ENCODE measurements at places on chromosomes 13 and 19.

- no peak for DNase-seq
These were observed 80.5 kb downstream of the MBNL2 start for GRCh38 chr13:97302611-97303010.

GRCh38 chr13:83773961-83774360 lies 108.3 kb downstream of the SLITRK1 start:
- DNase-seq: no peak

- no peak for DNase-seq
These were observed 74.3 kb upstream of the SERP2 start for GRCh38 chr13:44299152-44299943.

DNA sequence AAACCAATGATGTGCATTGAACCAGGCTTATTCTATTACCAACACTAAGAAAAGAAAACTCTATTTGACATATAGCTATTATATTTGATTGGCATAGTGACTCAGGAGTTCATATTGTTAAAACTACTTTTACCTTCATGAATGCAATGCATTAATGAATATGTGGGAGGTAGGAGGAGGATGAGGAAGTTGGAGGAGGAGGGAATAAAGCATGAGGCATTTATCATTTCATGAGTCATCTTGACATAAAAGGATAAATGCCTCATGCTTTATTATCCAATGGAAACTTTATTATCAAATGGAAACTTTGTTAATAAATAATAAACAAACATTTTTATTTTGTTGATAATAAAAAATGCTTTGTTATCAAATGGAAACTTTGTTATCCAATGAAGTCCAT lies 116.5 kb downstream of the SPRY2 start:
- peak; percentile 54 for DNase-seq

GRCh38 chr13:46571189-46571908 lies 18.4 kb downstream of the LRCH1 start:
- DNase-seq: no peak

GRCh38 chr19:46644720-46645119 lies 8.7 kb upstream of the GNG8 start:
- no peak for DNase-seq

GRCh38 chr19:44754750-44755080 lies 6.2 kb downstream of the BCL3 start:
- no peak for DNase-seq
